GM23338 (cell line): ENCODE measurements at places on chromosomes 2 and 18. TPM values are rescaled to one million over a fixed set of nuclear protein-coding genes. Genes with fewer than 3 reads are reported as not detected.

TUBA3D gene
- 0.27 and 0.33 TPM in 2 replicates for polyA plus RNA-seq

FLACC1 gene
- 0.27 TPM in 1 of 2 replicates, not detected in the other for polyA plus RNA-seq

OST4 gene
- 568 and 617 TPM in 2 replicates for polyA plus RNA-seq

UGT1A4 gene
- polyA plus RNA-seq, result not detected in 2 replicates

DNA sequence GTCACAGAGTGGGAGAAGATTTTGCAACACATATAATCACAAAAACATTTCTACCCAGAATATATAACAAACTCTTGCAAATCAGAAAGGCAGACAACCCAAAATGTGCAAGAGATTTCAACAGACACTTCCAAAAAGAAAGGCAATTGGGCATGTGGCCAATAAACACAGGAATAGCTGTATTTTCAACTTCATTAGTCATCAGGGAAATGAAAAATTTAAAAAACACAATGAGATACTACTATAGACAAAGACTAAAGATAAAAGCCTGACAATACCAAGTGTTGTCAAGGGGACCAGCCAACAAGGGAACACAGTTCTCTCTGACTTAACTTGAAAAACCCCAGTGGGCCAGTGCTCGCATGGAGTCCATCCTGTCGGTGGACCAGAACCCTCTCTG, 40.5 kb downstream of the MTHFD2 start:
- no peak for DNase-seq

DNA sequence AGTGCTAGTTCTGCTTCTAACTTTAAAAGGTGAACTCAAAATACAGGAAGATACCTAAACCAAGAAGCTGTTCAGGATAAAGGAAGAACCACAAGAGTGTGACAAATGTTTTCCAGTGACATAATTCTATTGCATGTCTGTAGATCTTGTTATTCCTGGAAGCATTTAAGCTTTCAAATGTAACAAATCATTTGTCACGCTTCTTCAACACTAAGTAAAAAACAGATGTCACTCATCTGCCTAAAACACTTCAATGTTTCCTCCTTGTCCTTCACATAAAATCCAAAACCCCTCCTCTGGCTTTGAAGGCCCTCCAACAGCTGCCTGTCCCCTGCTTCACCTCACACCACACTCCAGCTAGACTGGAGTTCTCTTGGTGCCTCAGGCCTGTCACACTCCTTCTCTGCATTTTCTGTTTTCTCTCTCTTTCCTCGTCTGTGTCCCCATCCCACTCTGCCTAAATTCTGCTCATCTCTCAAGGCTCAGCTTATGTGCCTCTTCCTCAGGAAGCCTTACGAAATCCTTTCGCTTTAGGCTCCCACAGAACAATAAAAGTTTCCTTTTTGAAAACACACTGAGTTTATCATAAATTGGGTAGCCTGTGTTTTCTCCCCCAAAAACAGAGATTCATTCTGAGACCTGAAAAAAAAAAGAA, 6.4 kb upstream of the CLEC4F start:
- no peak for DNase-seq

GRCh38 chr2:110983133-110983532, 137.6 kb upstream of the BCL2L11 start:
- DNase-seq, result no peak

GRCh38 chr2:171575606-171576005, 53.3 kb downstream of the CYBRD1 start:
- no peak for DNase-seq

DNA sequence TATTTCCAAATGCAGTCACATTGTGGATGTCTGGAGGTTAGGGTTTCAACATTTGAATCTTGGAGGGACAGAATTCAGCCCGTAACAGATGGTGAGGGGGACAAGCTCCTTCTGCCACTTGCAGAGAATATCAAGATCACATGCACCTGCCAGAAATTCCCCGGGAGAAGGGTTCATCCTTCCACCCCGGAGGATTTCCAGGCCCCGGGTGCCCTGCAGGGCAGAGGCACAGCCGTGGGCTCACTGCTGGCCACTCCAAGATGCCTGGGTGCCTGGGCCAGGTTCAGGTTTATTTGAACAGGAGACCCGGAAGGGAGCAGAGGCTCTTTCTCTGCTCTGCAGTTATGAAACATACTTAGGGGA, 38.2 kb upstream of the MGAT4A start:
- no peak for DNase-seq
